ENCODE measurements at places on chromosomes 3 and 15.

GRCh38 chr15:86776145-86776544 is 696.5 kb downstream of the AGBL1 start:
- no peak for DNase-seq

DNA sequence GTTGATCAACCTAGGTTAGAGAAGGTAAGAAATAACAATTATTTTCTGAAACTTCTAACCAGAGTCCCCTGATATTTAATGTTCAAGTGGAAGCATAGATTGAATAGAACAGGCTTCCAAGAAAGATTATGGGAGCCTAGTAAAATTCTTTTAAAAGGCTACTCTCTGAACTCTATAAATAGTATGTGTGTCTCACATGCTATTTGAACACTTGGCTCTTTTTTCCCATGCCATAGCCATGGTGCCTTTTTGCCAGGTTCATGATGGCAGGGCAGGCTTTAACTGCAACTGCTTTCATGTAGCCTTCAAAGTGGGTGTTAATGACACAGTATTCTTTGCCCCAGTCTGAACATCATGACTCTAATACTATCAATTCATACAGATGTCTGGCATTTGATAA is 22.9 kb upstream of the STRIT1 start:
- no peak for DNase-seq

GRCh38 chr15:67370206-67370954 is 115.8 kb downstream of the IQCH start:
- DNase-seq, result no peak

DNA sequence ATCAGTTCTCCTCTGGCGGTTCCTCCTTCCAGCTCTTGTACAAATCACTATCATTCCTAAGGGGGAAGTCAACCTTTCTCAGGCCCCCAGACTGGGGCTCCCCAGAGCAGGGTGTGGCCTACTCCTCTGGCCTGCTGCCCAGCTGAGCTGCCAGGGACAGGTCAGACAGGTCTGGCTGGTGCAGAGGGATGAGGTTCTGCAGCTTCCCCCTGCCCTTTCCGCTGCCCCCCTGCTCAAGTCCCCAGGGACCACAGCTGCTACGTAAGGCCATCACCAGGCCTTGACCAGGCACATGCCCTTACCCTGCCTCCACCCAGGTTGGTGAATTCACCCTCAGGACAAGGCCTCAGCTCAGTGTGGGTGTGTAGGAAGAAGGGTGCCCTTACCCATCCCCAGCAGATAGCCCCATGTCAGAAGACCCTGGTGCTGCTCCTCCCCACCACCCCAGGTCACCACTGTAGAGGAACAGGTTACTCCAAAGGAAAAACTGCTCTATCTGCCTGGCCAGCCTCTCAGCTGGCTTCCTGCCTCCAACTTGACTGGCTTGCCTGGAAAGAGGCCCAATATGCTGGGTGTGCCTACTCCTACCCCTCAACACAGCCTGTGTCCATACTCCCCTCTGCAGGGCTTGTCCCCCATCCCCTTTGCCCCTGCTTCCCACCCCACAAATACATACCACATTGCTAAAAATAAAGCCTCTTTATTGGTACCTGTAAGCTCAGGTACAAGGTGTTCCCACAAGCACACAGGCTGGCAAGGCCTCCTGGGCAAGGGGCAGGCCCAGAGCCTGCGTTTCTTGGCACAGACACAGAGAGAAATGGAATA is 12.0 kb downstream of the CSRNP1 start:
- no peak for DNase-seq

DNA sequence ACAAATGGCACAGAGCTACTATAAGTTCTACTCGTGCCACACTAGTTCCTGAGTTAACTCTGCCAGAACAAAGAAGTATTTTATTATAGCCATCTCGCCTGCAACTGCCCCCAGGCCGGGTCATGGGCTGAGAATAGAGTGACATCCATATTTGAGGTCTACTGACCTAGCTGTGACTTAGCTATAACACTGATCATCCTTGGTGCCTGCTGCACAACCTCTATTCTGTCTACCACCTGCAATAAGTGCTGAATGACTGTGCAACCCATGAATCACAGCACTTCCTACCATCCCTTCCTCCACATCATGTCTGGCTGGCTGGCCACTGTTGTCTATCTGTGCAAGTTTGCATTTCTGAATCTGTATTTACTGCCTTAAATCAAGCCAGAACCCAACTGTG is 506.5 kb upstream of the TBL1XR1 start:
- DNase-seq, result no peak

DNA sequence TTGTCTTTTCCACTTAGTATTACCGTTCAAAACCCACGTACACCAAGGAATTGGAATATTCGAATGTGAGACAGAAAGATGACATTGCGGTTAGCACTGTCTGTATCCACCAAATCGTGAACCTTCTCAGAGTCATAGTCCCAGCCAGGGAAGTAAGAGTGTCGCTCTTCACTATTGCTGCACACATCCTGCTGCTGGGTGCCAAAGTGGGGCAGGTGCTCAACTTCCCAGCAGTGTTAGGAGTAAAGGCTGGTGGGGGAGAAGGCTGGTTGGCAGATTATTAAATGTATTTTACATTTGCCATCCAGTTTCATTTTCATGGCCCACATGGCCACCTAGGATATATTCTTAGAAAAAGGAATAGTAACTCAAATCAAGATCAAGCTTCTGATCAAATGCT is 65.1 kb downstream of the PTPRG start:
- DNase-seq, result no peak

DNA sequence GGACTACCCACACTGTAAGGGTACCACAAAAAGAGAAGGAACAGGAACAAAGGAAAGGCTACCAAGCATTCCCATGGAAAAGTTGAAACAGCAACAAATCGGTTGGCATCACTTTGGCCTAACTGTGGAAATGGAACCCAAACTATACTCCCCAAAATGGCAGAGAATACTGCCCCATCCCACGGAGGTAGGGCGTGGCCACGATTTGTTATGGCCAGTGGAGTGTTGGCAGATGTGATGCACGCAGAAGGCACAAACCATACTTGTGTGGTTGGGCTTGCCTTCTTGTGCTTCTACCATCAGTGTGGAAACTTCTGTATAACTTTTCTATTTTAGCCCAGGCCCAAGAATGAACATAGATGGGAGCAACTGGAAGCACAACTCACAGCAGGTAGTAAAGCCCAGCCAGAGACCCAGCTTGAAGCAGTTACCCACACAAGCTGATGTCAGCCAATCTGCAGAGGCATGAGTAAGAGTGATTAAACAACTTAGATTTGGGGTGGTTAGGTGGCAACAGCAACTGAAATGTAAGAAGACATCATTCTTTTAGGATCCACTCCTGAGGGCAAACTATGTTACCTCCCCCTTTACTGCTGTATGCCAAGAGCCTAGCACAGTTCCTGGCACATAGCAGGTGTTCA is 64.1 kb downstream of the BTD start:
- no peak for DNase-seq

- DNase-seq, result no peak
Measured at GRCh38 chr15:95429345-95429744, 901.2 kb upstream of the NR2F2 start.

GRCh38 chr15:91855684-91856489 is 2.4 kb downstream of the SLCO3A1 start:
- DNase-seq, result no peak

- DNase-seq, result no peak
Measured at GRCh38 chr15:44215594-44215993, 20.5 kb upstream of the FRMD5 start.

- DNase-seq, result no peak
Measured at GRCh38 chr15:63526401-63526800, 22.0 kb downstream of the USP3 start.

DNA sequence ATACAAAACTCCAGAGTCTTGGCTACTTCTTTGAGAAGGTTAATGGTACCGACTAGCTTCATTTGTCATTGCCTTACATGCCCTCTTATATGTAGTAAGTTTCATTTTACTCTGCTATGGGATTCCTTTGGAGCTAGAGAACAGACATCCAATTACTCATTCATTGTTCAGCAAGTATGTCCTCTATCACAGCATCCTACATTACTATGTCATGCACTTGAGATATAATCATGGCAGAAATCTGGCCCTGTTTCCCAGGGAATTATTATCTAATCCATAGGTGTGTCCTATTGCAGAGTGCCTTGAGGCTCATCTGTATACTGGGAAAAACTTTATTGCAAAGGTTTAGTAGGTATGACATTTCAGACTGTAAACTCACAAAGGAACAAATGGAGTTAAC is 333.1 kb upstream of the NECTIN3 start:
- no peak for DNase-seq

DNA sequence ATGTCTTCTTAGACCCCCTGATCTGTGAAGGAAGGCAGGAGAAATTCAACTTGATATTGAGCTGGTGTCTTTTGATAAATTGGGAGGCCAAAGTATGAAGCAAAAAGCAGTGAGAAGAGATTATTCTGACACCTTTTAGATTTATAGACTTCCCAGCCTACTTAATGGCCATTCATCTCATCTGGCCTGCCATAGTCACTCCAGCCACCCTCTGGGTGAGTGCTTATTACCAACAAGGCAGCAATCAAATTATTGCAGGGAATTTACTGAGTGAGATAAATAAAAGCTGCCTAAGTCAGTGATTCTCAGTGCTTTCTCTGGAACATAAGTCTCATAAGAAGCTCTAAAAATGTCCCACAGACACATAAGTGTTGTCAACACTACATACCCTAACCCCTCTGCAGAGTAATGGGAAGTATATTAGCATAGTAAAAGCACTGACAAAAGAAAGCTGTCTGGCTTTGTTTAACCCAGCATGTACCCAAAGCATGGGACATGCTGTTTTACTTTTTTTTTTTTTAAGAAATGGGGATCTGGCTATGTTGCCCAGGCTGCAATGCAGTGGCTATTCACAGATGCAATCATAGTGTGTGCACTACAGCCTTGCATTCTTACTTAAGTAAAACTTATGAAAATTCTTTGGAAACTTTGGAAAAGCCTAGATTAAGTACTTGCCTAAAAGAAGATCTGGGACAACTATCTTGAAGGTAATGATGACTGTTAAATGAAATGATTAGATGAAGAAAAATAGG is 725.3 kb downstream of the TUSC7 start:
- no peak for DNase-seq

GRCh38 chr3:188581792-188582191 is 427.8 kb downstream of the LPP start:
- no peak for DNase-seq

GRCh38 chr15:32838820-32839219 is 121.0 kb downstream of the GREM1 start:
- no peak for DNase-seq

DNA sequence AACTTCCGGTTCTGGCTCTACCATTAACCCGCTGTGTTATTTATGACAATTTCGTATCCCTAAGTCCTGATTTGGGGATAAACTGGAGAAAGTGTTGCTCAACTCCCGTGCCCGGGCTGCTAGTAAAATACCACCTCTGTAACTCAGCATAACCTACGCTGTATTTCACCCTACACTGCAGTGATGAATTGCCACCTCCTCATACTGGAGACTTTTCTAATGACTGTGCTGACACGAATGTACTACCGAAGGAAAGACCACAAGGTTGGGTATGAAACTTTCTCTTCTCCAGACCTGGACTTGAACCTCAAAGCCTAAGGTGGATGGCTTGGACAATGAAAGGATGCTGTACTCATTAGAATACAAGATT is 16.5 kb downstream of the SLC51A start:
- no peak for DNase-seq

DNA sequence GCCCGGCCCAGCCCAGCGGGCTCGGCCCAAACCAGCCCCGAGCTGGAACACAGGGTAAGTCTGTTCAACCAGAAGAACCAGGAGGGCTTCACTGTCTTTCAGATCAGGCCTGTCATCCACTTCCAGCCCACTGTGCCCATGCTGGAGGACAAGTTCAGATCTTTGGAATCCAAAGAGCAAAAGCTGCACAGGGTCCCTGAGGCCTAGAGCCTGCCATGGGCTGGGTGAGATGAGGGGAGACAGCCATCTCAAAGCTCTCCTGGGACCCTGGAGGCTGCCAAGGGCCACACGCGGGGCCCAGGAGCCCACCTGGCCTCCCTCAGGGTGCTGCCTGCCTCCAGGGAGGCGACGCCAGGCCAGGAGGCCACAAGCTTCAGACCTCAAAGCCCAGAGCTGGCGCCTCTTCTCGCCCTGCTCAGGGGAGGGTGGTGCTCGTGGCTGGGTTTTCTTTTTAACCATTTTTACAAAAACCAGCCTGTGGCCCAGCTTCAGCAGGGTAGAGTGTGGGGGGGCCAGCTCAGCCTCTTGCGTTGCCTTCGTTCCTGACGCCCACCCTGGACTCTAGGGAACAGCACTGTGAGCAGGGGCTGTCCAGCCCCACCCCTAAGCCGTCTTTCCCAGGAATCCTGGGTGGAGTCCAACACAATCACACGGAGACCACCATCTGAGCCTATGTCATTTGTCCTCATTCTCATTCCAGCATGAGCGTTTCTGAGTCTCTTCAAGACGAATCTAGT is 107.0 kb downstream of the ETFA start:
- DNase-seq, result no peak

DNA sequence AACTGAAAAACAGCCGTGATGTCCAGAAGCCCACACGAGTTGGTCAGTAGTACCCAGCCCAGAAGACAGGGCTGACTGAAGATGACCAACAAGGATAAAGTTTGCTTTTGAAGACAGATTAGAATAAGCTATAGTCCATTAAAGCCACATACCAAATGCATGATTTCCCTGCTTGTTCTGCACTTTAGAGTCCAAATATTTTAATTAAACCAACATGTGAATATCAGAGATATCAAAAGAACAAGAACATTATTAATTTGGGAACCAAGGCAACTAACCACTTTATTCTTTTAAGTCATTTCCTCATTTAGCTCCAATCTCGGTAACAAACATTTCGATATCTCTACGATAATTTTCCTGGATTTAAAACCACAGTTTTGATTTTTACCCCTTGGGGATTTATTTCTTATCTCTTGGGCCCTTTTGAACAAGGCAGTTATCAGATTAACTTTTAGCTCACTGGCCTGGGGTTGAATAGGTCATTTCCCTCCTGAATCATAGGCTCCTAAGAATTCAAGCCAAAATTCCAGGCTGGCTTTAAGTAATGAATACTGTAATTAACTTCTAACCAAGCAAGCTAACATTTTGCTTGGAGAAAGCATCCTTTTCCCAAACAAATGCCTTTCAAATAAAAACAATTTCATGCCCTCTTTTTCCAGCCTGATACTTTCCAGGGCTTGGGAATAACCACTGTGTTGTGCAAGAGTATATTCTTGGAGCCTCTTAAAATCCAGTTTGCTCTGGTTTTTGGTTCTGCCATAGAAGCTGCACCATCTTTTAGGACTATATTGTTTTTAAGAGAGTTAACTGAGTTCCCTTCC is 102.9 kb upstream of the NR2E3 start:
- no peak for DNase-seq

DNA sequence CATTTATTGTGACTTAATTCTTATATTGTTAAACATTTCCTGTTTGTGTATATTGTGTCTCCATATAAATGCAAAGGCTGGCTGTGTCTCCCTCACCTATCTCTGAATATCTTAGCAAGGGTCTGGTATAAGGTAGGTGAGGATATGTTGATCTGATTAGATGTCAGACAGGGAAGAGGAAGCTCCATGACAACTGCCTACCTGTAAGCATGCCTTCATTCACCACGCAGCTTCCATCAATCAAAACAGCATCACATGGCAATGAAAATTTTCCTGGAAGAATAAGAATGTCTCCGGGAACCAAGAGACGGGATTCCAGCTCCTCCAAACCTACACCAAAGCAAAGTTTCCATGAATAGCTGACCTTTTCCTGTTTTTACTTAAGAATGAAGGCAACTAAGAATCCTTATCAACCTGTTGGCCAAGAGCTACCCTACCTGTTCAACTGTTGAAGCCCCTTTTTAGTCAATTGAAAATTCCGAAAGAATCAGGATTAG is 34.8 kb downstream of the ATP13A5 start:
- DNase-seq, result no peak

GRCh38 chr3:132196113-132196512 is 121.1 kb upstream of the ACP3 start:
- no peak for DNase-seq

Data from forelimb muscle (tissue), 1 donor.